ENCODE measurements at places on chromosomes 4 and X.

GRCh38 chrX:150155436-150156035 lies 207.6 kb upstream of the MAMLD1 start:
- peak; percentile 75 for DNase-seq

GRCh38 chr4:91123742-91124141 lies 996.5 kb downstream of the CCSER1 start:
- DNase-seq, result no peak

DNA sequence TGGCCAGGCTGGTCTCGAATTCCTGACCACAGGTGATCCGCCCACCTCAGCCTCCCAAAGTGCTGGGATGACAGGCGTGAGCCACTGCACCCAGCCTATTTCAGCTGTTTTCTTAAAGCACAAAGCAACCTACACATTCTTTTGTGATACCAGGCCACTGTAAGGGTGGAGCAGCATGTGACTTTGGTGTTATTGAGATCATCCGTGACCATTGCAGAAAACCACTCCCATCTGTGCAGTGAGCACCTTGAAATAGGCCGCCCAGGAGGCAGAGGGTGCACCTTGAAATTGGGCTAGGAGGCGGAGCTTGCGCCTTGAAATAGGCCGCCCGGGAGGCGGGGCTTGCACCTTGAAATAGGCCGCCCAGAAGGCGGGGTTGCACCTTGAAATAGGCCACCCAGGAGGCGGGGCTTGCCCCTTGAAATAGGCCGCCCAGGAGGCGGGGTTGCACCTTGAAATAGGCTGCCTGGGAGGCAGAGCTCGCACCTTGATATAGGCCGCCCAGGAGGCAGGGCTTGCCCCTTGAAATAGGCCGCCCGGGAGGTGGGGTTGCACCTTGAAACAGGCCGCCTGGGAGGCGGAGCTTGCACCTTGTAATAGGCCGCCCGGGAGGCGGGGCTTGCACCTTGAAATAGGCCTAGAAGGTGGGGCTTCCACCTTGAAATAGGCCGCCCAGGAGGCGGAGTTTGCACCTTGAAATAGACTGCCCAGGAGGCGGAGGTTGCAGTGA lies 9.0 kb upstream of the SLC25A6 start:
- DNase-seq, result no peak

GRCh38 chrX:85993539-85994197 lies 53.7 kb downstream of the CHM start:
- DNase-seq, result peak; percentile 23

DNA sequence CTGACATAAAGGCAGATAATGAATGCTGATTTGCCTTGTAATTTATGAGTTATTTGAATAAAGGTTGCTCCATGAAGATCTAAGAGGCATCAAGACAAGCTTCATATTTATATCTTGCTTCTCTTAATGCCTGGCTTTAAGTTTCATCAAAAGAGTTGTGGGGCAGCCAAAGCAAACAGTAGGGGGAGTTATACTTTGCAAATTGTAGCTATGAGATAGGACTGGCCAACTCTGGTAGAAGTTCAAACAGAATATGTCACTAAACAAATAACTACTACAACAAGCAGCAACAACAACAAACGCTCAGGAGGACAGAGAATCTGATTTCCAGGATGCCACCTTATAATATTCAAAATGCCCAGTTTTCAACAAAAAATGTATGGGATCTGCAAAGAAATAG lies 69.1 kb upstream of the PLAC1 start:
- DNase-seq, result peak; percentile 28

DNA sequence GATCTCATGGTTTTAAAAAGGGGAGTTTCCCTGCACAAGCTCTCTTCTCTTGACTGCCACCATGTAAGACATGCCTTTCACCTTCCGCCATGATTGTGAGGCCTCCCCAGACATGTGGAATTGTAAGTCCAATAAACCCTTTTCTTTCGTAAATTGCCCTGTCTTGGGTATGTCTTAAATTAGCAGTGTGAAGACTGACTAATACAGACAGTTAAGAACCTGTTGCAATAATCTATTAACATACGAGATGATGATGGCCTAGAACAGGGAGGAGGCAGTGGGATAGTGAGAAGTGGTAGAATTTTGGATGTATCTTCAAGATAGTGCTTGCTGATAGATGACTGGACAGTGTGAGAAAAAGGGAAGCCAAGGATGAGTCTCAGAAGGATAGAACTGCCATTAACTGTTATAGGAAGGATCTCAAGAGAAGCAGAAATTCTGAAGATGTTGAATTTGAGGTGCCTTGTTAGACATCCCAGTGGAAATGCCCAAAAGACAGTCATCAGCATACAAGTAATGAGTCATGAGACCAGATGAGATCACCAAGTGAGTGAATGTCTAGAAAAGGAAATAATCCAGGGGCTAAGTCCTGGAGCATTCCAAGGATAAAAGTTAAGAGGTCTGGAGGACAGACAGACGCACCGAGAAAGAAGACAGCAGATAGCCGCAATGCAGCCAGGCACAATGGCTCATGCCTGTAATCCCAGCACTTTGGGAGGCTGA lies 38.8 kb upstream of the UGDH start:
- peak; percentile 94 for DNase-seq

DNA sequence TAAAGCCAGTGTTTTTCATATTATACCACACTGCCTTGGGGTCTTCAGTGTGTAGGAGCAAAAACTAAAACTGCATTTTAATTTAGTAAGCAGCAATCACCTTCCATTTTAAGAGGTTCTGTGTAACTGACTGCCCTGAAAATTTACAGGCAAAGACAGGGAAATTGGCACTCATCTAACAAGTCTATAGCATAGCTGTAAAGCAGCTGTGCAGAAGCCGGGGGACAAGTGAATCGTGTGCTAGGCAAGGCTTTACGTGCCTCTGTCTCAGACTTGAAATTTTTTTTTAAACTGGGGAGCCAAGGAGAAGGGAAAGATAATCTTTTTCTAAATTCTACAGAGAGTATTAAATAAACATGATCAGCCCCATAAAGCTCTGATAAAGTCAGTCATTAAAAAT lies 39.7 kb downstream of the TSPAN5 start:
- DNase-seq, result no peak

- no peak for DNase-seq
Observed at GRCh38 chr4:55336138-55337034, 9.7 kb upstream of the SRD5A3 start.

- DNase-seq, result no peak
Observed at GRCh38 chr4:118035309-118035708, 1.0 kb downstream of the NDST3 start.

DNA sequence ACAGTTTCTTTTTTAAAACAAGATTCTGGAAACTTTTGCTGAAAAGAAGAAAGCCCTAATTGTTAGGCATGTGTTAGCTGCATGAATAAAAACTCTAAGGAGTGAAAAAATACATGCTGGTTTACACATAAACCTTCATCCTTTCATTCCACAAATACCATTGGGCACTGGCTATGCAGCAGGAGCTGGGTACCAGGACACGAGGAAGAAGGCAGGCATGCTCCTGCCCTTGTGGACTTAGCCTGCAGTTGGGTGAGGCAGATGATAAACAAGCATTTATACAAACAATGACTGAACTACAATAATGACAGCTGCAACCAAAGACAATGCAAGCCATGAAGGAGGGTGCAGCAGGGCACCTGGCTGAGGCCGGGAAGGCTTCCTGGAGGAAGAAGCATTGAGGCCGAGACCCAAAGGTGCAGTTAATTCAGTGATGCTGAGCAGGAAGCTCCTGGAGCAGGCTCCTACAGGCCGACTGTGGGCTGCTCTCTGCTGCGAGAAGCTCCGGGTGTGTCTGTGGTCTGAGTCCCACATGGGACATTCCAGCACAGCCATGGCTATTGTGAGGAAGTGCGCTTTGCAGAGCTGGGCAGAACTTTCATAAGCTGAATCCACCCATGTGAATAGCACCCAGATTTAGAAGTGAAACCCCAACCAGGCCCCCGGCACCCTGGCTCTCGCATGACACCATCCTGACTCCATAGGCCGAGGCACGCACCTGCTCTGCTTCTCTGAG lies 44.0 kb upstream of the MXD4 start:
- no peak for DNase-seq

GRCh38 chr4:100208964-100209363 lies 18.7 kb upstream of the DDIT4L start:
- peak; percentile 6 for DNase-seq

DNA sequence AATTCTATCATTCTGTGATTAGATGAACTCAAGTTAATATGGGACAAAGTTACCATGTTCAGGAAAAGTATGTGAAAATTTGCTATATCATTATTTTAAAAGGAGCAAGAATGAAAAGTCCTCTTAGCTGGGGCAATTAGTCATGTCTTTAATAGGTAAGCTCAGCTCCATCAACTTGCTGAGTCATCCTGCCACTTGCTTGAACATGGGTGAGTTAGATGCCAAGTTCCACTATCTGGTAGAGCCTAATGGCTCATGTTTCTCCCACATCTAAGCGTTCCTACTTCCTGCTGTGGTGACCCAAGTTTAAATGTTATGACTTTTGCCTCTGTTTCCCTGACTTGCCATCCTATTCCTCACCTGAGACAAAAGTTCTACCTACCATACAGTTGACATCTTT lies 276.8 kb downstream of the ZNF674 start:
- peak; percentile 56 for DNase-seq

- no peak for DNase-seq
Observed at GRCh38 chr4:68337522-68337921, 12.4 kb downstream of the YTHDC1 start.

- DNase-seq, result no peak
Observed at GRCh38 chr4:143517764-143518163, 4.3 kb downstream of the SMARCA5 start.

- peak; percentile 75 for DNase-seq
Observed at GRCh38 chr4:88033309-88033708, 25.9 kb downstream of the PKD2 start.

DNA sequence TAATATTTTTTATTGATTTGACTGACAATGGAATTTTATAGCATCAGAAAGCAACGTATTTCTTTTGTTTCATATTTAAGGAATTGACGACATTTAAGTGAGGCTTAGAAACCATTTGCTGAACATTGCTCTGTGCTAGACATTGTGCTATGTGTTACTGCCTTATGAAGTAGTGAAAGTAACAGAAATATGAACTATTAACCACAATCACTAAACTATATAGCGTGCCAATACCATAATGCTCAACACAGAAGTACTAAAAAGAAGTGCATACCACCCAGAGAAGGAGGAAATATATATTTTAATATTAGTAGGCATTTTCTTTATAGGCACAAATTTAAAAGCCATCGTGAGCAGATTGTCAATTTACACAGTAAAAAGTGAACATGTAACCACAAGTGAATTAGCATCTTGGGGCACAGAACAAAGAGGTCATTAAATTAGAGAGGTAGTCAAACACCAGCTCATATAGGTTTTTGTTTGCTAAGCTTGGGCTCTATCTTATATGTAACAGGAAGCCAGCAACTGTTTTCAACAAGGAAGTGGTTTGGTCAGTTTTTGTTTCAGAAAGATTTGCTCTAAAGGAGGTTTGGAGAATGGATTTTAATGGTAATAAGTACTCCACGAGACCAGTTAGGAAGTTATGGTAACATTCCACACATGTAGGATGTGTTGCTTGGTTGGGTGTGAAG lies 270.7 kb downstream of the GRXCR1 start:
- DNase-seq, result no peak

DNA sequence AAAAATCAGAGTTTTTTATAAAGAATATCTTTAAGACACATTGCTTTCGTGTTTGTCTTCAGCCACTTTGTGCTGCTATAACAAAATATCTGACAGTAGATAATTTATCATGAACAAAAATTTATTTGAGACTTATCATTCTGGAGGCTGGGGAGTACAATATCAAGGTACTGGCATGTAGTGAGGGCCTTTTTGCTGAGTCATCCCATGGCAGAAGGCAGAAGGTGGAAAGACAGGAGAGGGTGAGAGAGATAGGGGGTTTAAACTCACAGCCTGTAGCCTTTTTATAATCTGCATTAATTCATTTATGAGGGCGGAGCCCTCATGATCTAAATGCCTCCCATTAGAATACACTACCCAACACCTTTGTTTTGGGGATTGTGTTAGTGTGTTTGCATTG lies 431.2 kb upstream of the FAM47C start:
- no peak for DNase-seq

DNA sequence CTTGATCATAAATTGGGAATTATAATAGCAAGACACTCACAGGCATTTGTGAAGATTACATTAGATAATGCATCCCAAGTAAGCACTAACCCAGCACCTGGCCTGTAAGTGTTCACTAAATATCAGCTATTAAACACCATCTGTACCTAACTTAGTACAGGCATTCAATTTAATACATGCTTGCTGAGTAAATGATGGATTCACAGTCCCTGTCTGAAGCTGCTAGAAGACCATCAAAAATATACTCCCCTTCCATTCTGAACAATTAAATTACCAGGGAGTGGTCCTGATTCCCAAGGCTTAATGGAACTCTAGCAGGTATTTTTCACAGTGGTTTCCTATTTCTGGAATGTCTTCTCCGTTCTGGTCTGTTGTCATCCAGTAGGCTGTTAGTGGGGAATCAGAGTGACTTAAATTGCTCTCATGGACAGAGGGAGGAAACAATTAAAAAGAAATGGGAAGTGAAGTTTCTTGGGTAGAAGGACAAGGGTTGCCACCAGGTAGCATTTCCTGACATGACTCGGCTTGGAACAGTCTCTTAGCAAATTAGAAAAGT lies 233.9 kb downstream of the PTTG2 start:
- DNase-seq, result no peak

- no peak for DNase-seq
Observed at GRCh38 chrX:39214387-39215126, 413.3 kb downstream of the MID1IP1 start.

DNA sequence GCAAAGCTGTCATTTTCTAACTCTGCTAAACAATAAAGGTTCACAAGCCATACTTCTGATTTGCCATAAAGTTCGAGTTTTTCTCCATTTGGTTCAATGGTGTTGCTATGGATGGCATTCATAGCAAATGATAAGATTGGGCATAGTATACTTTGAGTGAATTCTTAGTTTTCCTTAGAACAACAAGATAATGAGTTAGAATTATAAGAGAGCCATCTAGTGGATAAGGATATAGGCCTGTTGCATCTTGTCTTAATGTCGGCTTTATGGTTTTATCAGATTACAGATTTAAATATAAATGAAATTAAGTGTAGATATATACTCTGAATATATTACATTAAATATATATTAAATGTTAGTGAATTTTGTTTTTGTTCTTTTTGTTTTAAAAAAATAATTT lies 644.6 kb downstream of the IL1RAPL1 start:
- peak; percentile 8 for DNase-seq

DNA sequence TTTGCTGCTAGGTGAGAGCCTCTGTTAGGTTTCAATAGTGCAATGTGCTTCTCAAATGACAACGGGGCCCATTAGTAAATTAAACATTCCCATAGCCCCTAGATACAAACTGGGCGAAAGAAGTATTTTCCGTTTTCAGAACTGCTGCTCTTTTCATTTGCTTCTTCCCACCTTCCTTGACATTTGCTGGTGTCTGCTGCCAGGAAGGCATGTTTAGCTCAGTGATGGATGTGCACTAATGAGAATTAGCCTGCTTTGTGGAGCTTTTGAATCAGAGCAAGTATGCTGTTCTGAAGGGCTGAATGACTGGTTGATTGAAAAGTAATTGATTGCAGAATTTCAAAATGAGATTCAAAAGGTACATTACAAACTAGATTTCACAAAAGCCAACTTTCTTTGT lies 57.0 kb downstream of the SHROOM3 start:
- DNase-seq, result no peak
